ENCODE measurements at places on chromosomes 4 and X.

DNA sequence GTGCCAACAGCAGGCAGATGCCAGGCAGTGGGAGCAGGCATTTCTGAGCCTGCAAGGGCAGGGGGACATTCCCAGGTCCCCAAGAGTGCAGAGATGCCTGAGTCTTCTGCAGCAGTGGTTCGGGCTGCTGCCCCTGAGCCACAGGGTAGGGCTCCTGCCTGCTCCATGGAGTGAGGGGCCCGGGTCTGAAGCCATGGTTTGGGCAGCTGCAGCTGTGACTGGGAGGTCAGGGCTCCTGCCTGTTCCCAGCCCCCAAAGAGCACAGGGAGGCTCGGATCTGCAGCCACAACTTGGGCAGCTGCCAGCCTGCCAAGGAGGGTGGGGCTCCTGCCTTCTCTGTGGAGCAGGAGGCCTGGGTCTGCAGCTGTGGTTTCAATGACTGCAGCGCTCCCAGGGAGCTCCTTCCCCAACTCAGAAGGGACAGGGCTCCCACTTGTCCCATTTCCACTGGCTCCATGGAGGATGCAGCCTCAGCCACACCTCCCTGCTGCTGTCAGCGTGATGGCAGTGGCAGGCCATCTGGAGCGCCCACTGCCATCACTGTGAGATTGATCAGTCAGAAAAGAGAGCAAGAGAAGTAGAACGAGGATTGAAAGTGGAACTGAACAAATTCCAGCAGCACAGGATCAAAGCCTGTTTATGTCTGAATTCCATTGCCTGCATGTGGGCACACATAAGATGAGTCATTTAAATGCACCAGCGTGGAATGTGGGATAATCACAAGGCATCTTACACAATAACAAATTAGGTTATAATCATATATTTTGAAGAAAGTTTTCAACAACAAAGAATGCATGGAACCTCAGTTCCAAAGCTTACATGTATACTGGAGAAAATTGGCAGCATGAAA, 93.1 kb upstream of the CXorf51A start:
- DNase-seq, result no peak

DNA sequence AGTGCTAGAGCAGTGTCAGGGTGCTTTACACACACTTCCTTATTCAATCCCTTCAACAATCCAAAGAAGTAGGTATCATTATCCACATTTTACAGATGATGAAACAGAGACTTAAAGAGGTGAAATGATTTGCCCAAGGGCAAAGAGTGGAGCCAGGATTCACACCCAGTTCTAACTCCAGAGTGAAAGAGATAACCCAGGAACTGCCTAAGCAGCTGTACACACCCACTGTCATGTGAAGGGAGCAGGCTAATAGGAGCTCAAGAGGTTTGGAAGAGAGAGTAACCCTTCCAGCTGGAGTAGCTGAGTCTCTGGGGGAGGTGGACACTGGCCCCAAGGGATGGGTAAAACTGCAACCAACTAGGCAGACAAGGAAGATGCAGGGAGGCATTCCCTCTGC, 92.5 kb downstream of the FBXL5 start:
- no peak for DNase-seq

DNA sequence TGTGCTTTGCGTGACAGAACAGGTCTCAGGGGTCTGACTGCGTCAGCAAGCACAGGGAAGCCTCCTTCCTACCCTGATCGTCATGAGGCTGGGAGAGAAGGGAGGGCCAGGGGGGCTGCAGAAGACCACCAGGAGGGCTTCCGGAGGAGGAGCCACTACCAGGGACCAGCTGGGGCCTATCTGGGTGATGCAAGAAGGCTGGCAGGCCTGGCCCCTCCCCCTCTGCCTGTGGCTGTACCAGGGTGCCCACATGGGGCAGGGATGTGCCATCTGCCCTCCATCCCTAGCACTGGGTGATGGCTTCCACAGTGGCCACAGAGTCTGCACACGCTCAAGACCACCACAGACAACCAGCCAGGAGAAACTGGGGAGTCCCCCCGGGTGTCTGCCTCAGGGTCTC, 116.4 kb upstream of the NKX1-1 start:
- DNase-seq, result no peak

DNA sequence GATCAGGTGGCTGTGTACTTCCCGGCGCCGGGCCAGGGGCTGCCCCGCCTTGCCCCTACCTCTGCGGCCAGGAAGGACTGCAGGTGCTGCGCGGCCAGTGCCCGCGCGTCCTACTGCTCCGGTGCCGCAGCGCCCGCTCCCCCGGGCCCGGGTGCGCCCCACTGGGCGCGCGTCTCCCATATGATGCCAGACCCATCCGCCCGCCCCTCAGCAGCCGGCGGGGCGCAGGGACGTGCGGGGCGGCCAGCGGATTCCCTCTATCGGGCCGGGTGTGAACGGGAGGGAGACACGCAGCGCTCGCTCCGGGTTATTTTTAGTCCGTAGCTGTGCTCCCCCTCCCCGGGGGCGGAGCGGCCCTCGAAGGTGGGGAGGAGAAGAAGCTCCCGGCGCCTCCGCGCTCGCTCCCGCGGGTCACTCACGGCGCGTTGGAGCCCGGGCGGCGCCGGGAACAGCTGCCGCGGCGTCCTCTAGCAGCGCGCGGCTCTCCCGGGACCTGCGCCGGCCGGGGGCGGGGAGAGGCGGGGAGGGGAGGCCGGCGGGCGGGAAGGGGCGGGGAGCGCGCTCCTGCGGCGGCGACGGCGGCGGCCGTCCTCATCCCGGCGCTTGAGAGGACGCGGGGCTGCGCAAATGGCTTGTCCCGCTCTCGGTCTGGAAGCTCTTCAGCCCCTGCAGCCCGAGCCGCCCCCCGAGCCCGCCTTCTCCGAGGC, 103.6 kb downstream of the UCHL1 start:
- no peak for DNase-seq

DNA sequence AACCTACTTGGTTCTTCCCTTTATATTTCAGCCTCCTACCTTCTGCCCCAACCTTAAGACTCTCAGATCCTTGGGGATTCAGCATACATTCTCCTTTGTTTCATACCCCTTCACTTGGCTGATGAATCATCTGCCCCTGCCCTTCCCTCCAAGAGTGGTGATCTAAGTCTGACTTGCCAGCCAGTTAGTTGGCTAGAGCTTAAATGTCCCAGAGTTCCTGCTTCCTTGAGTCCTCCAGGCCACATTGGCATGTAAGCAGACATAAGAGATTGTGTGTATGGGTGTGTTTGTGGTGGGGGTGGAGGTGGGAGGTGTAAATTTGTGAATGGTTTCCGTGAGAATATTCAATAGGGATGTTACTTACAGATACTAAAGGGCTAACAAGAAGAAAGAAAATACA, 3.7 kb upstream of the TEX13D start:
- DNase-seq, result no peak

GRCh38 chr4:139933104-139933503, 220.9 kb downstream of the MAML3 start:
- no peak for DNase-seq

DNA sequence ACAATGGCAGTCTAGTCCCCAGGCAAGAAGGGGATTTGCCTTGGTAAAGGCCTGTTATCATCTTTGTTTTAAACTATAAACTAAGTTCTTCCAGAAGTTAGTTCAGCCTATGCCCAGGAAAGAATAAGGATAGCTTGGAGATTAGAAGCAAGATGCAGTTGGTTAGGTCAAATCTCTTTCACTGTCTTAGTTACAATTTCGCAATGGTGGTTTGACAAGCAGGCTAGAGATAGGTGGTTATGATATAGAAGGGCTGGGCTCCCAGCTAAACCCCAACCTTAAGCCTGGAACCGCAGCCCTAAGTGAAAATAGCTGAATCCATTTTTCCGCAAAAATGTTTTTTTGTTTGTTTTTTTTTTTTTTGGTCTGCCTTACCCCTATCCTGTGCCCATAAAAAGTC, 41.8 kb upstream of the NEIL3 start:
- DNase-seq, result no peak
